ENCODE measurements at places on chromosomes 2 and 18.

DNA sequence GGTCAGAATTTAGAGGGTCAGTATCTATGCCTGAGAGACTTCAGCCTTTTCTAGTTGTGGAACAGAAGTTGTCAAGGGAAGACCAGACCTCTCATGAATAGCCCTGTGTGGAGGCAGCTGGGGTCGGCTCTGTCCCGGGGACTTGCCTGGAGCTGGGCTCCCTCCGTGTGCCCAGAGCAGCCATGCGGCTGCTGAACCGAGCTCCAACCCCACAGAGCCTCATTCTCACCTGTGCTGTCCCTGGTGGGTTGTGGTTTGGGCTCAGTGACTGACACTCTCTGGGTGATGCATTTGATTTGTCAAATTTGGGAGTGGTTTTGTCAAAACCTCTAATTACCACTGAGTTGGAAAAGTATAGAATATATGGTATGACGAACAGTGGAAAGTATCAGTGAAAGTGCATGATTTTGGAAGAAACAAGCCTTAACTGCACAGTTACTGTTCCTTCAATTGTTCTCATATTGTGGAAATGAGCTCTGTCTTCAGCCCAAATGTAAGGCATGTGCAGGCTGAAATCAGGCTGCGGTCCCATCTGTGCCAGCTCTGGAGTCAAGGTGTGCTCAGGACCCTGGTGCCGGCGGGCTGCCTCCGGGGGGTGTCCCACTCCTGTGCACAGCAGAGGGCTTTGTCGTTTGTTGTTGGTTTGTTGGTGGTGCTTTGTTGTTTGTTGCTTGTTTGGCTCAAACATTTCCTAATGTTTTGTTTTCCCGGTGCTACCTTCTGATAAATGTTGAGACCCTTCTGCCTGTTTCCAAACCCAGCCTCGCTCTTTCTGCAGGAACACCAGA is 200.3 kb downstream of the SNTG2 start:
- no peak for DNase-seq

- no peak for DNase-seq
These were observed 8.0 kb upstream of the STAM2 start for GRCh38 chr2:152183401-152184073.

DNA sequence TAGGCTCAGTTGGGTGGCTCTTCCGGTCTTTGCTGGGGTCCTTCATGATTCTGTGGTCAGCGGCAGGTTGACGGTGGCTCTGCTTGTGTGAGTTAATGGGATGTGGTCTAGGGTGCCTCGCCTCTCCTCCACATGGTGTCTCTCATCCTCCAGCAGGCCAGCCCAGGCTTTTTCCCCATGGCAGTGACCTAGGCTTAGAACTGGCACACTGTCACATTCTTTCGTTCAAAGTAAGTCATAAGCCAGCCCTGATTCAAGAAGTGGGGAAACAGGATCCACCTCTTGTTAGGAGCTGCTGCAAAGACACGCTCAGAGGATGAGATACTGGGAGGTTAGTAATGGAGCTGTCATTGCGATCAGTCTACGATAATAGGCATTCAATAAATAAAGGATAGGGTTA is 46.0 kb upstream of the CTIF start:
- no peak for DNase-seq

DNA sequence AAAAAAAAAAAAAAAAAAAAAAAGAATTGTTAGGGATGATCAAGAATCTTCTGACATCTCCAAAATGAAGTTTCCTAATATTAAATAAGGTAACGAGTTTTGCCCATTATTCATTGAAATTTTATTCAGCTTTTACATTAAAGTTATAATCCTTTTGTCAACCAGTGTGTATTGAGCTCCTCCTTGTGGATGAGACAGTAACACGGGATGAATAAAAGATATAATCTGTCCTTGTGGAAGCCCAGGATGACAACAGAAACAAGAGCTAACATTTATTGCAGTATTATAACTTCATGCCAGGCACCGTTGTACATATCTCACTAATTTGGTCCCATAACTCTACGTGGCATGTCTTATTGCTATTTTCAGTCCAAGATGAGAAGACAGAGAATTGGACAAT is 33.4 kb upstream of the SERPINB7 start:
- DNase-seq, result no peak

GRCh38 chr2:62304429-62305417 is 108.8 kb downstream of the B3GNT2 start:
- DNase-seq, result peak; percentile 94

- no peak for DNase-seq
These were observed 204 bp downstream of the FAM110C start for GRCh38 chr2:46131-46470.

GRCh38 chr2:236177967-236178889 is 10.0 kb upstream of the GBX2 start:
- no peak for DNase-seq

- no peak for DNase-seq
These were observed 1089.5 kb downstream of the LRP1B start for GRCh38 chr2:141041281-141041680.

DNA sequence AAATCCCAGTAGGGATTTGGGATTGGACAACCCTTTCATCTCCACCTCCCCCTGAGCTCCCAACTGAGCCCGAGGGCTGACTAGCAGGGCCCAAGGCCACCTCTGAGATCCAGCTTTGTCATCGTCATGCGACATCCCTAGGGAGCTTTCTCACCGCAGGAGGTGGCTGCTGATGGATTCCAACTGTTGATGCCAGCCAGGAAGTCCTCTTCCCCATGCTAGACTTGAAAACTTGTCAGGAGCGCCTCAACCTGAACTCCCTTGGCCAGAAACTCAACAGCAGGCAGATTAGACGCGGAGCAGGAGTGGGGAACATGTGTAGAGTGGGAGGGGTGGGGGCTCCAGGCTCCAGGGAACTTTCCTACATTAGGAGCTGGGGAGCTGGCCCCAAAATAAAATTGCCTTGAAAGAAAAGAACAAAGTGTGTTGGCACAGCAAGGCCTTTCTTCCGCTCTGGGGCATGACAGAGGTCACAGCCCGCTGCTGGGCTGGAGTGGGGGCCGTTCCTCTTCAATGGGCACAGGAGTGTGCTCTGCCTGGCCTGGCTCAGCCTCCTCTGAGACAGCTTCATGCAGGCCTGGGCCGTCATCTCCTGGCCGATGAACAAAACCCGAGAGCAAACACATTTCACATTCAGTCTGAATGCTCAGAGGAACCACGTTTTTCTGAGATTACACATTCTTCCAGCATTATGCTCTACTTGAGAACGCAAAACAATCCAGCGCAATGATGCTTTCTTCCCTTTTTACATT is 34.5 kb downstream of the EMILIN2 start:
- no peak for DNase-seq

GRCh38 chr2:53535234-53535840 is 232.3 kb upstream of the CHAC2 start:
- no peak for DNase-seq

DNA sequence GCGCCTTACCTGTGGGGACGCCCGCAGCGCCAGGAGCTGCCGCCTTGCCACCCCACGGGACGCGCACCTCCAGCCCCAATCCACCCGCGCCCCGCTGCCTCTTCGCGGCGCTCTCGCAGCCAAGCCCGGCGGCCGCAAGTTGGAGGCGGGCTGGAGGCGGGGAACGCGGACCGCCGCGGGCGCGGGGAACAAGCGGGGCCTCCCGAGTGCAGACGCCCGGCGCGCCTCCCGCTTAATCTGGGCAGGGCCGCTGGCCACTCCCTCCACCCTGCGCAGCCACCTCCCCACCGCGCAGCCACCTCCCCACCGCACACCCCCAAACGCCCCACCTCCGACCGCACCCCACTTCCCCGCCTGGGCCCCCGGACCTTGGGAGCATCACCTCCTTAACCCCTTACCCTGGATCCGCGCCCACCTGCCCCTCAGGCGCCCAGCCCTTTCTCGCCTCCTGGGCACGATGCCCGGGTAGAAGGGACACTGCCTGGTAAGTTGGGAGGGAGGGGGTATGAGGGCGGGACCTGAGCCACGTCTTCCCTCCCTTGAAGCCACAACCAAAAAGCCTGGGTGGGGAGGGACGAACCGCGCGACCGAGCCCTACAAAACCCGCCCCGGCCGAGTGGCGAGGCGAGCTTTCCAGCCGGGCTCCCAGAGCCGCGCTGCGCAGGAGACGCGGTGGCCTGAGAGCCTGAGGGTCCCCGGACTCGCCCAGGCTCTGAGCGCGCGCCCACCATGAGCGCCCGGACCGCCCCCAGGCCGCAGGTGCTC is at the start of the genes COL4A3 and COL4A4:
Gene COL4A3 (plus strand): TSS at position 627 of the 765 bp plus-strand sequence. CDS start 103 bp downstream, at position 730.
Gene COL4A4 (minus strand): TSS at position 208 of the 765 bp plus-strand sequence. CDS start 16,722 bp downstream, outside the sequence.
- DNase-seq, result peak; percentile 4

GRCh38 chr2:180761224-180761623 is 219.2 kb upstream of the UBE2E3 start:
- DNase-seq, result no peak

DNA sequence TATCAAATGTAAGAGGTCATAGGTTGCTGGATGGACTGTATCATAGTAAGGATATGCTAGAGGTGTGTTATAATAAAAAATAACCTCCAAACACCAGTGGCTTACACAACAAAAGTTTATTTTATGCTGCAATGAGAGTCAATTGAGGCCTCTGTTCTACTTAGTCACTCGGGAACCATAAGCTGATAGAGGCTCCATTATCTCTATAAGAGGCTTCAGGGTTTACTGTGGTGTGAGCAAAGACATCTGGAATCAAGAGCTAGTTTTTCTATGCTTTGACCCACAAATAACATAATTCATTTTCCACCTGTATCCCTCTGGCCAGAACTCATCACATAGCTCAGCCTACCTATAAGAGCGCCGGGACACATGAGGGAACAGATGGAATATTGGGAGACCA is 47.5 kb upstream of the NEMP2 start:
- no peak for DNase-seq

GRCh38 chr2:206480161-206480560 is 36.8 kb downstream of the ADAM23 start:
- no peak for DNase-seq

DNA sequence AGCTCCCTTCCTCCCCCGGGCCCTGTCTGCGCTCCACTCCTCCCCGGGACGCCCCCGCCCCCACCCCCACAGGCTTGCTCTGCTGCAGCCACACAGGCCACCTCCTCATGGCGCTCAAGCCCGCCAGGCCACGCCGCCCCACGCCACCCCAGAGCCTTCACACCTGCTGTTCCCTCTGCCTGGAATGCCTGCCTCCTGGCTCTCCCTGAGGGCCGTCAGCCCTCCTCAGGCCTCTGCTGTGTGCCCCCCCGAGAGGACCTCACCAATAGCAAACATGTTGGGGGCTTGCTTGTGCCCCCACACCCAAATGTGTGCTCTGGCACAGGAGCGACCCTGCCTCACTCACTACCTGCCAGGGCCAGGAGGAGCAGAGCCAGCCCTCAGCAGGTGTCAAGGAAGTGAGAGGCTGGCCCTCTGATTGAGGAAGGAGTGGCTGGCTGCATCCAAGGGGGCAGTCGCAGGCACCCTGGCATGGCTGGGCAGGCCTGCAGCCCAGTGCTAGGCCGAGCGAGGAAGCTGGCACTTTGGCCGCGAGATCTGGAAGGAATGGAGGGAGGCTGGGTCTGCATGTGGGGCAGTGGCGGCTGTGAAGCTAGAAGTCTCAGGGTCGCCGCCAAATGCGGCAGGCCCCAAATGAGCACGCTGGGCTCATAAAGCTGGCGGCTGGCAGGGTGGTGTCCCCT is 86.5 kb downstream of the INHBB start:
- no peak for DNase-seq

GRCh38 chr18:50559752-50560680 is at the start of gene MAPK4:
TSS of gene MAPK4 (plus strand) at chr18:50560087. CDS start at chr18:50663959, 103,872 bp downstream.
- DNase-seq, result peak; percentile 92

- DNase-seq, result no peak
These were observed 45.9 kb downstream of the HS1BP3 start for GRCh38 chr2:20604951-20605381.

DNA sequence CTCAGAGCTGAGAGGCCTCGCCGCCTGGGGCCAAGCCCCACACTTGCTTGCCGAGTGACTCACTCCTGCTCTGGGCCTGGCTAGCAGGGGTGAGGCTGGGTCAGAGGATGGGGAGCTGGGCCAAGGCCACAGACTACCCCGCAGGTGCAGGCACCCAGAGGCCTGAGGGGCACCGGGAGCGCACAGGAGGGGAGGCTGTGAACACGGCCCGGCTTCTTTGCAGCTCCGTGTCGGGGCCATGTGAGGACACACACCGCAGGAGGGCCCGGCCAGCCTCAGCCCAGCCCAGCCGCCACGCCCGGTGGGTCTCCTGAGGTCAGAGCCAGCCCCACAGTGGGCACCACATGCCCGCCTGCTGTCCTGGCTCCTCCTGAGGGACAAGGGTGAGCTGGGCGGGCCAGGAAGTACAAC is 8.4 kb downstream of the GPC1 start:
- DNase-seq, result no peak

GRCh38 chr2:239858179-239858578 is 167.0 kb downstream of the NDUFA10 start:
- DNase-seq, result no peak

GRCh38 chr18:62183578-62184195 is 3.2 kb downstream of the PIGN start:
- peak; percentile 71 for DNase-seq

- DNase-seq, result no peak
These were observed 20.7 kb downstream of the CCDC150 start for GRCh38 chr2:196660244-196660643.

DNA sequence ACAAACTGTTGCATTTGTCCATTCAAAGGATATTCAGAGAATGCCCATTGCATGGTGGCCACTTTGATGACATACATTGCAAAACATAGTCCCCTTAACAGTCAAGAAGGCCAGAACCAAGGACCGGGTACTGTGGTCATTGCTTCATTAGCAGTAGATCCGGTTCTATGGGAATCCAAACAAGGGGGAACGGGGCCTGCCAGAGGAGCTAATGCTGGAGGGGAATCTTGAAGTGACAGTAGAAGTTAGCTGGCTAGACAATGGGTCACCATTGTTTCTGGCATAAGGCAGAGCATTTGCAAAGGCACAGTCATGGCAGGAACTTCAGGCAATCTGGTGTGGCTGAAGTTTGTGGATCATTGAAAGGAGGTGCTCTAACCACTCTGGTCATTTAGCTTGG is 279.7 kb downstream of the SS18 start:
- no peak for DNase-seq

- no peak for DNase-seq
These were observed 235.2 kb downstream of the TDRD15 start for GRCh38 chr2:21358976-21359375.

GRCh38 chr2:96655526-96655925 is 13.0 kb downstream of the FER1L5 start:
- no peak for DNase-seq

DNA sequence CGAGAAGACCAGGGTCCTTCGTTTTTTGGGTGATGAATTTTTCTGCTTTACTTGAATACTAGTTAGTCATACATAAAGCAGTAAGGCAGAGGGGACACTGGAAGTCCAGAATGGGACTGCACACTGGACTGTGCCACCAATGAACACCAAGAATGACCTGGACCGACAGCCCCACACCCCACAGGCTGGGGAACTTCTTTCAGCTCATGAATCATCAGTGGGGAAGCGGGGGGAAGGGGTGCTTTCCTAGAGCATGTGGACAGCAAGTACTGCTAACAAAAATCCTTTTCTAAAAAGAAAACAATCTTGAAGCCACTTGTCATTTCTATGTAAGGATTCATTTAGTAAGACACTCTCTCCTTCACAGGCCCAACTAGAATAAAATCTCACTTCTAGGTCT is 86.0 kb downstream of the DTNB start:
- no peak for DNase-seq

DNA sequence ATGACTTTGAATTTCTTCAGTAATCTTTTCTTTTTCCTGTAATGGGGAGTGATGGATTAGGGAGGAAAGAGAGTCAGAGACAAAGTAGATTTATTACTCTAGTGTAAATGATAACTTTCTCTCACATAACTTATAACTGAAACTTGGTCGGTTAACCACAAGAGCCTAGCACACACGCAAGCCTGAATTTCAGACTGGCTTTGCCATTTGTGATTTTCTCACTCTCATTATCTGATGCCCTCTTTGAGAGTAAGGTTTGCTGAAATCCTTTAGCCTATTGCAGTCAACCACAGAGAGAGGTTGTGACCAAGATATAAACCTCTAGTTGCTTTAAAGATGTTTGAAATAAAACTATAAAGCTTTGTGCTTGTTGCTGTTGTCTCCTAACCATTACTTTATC is 117.9 kb upstream of the NETO1 start:
- DNase-seq, result no peak

All from NCI-H146 (cell line).